ENCODE measurements at places on chromosomes 1 and 21. TPM values are rescaled to one million over a fixed set of nuclear protein-coding genes. Genes with fewer than 3 reads are reported as not detected.

DNA sequence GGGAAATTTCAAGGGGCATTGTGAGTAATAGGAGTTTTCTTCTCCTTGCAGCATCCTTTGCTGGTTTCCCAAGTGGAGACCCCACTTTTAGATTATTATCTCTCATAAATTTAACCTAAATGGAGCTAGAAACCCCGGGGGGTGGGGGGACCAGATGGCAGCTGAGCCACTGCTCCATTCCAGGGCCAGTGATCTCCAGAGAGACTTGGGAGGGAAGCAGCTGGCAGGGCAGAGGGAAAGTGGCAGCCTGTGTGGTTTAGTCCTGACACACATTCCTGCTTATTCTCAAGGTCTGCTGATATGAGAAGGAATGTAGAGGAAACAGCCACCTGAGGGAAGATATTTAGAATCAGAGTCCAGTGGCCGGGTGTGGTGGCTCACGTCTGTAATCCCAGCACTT is 16.3 kb downstream of the PCP4L1 start:
- H3K4me1 ChIP-seq, result no peaks in the 10 kb centered on the region
- H3K27ac ChIP-seq, result no peak overlapping the region
- no peak overlapping the region for H3K4me3 ChIP-seq
- H3K36me3 ChIP-seq, result no peaks in the 10 kb centered on the region

DNA sequence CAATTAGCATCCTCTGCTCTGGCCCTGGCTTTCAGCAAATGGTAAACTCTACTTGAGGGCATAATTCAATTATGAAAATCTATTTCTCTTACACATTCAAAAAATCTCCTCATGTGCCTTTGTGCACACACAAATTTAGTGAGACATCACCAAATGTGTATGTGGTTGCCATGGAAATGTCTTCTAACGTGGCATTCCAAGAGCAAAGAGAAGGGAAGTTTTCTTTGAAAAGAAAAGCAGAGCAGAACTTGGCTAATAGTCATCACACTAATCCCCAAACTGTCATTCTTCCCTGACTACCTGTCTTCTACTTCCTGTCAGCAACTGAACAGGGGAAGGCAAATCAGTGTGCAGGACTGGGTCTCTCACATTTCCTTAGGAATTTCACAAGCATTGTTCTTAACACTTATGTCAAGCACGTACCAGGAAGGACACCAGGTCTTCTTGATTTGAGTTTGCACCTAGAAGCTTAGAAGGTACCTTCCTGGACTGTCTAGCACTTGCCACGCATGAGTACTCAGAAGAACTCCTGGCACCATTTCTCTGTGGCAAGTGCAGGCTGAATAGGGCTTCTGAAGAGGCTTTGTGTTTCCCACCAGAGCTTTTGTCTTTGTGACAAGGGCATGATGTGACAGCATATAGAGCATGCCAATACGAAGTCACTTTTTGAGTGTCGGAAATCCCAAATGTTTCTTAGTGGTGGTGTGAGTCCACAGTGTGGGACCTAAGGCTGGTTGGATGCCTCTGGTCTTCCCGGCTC is 32.3 kb downstream of the MAN1C1 start:
- no peak overlapping the region for H3K27ac ChIP-seq
- no peak for DNase-seq
- peaks cover 71% of the 10 kb centered on the region for H3K27me3 ChIP-seq
- no peak overlapping the region for H3K4me3 ChIP-seq

DNA sequence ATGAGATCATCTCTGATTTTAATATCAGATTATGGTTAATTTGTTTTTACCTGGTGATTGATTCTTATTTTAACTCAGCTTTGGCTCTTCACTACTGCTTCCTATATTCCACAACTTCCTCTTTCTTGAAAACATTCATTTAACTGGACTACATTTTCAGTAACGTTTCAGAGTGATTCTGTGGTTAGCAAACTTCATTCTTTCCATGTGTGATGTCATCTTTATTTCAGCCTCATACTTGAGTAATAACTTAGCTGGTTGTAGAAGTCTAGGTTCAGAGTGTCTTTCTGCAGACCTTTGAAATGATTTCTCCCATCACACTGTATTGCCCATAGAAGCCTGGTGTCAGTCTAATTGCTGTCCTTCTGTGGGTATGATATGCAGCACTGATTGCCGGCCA is 36.0 kb upstream of the SLC35F3 start:
- H3K4me1 ChIP-seq, result no peaks in the 10 kb centered on the region
- no peaks in the 10 kb centered on the region for H3K36me3 ChIP-seq
- no peak for DNase-seq
- H3K27me3 ChIP-seq, result no peaks in the 10 kb centered on the region
- H3K27ac ChIP-seq, result no peak overlapping the region

DCDC2B gene
- not detected for total RNA-seq

Data from activated T-helper 2 cell treated with anti-CD3 and anti-CD28 coated beads, Interferon-gamma antibody, Interleukin-2, Interleukin-4, amounts not matched to agents 10 μg/mL and 5 μg/mL and 100 μg/mL, durations not matched to agents 14 hours and 24 hours and 36 hours (primary cell).